Urinary bladder (tissue), 4 donors: ENCODE measurements at places on chromosomes 3 and 15. TPM values are rescaled to one million over a fixed set of nuclear protein-coding genes. Genes with fewer than 3 reads are reported as not detected.

- DNase-seq: no peak
Observed at GRCh38 chr15:26438316-26438715, 334.6 kb downstream of the GABRB3 start.

SHC4 gene
- polyA plus RNA-seq: 0.68 TPM

ASB14 gene
- polyA plus RNA-seq: not detected

- DNase-seq: no peak
Observed at GRCh38 chr3:143849854-143850549, 1.7 kb upstream of the SLC9A9 start.

STT3B gene
- 57.2 TPM for polyA plus RNA-seq

DNA sequence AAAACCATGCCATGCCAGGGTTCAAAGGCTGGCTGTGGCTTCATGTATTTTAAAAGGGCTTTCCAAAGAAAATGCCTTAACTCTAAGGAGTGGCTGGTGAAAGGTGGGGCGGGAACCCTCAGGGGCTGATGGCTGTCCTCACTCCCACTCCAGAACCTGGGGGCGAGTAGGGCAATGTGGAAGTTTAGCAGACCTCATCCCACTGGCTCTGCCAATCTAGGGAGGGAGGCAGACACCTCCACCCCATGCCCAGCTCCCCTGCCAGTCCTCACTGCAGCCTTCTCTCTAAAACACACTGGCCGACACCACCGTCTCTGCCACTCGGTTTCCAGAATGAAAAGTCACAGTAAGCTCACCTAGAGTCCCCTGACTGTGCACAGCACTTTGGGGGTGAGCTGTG, 99.5 kb downstream of the TMEM266 start:
- no peak for DNase-seq

DNA sequence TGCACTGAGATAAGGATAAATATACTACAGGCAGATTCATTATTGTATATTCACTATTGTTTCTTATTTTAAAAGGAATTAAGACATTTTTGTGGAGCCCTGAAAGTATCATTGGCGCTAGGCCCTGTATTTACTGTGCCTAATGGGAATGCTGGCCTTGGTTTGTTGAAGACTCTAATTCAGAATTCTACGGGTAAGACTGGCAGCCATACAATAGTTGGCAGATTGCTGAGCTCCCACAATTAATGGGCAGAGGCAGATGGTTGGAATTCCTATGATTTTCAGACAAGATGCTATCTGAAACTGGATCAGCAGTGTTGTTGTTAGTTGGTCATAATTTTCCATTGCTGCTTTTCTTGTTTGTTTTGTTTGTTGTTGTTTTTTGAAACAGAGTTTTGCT, 14.7 kb downstream of the PGBD4 start:
- DNase-seq: no peak

DNA sequence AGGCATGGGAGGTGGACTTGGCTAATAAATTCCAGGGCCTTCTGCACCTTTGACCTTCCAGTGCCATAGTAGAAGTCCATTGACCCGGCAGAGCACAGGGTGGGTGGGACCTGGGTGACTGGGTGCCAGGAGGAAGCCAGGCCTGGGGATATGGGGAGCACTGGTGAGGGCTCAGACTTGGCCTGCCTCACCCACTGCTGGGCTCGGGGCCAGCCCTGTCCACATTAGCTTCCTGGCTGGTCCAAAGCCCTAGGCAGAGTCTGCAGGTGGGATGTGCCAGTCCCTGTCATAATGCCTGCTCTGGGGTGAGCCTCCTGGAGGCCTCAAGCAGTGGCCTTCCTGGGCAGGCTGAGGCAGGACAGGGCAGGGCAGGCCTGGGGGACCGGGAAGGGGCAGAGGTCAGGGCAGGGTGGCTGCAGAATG, 38.1 kb upstream of the CHRNB4 start:
- no peak for DNase-seq

SERINC4 gene
- 0.61 TPM for polyA plus RNA-seq

LHFPL4 gene
- polyA plus RNA-seq: 0.09 TPM

GRCh38 chr3:141367038-141367730, 1.1 kb upstream of the ZBTB38 start:
- no peak for DNase-seq
